Left ventricle myocardium superior (tissue), 1 donor: ENCODE measurements at places on chromosomes 7 and 10. TPM values are rescaled to one million over a fixed set of nuclear protein-coding genes. Genes with fewer than 3 reads are reported as not detected.

PKD2L1 gene
- not detected for total RNA-seq

FAM237B gene
- total RNA-seq: not detected

TSPAN12 gene
- total RNA-seq: 69.0 TPM

GPR37 gene
- not detected for total RNA-seq

DPP6 gene
- total RNA-seq: not detected

UPK3B gene
- 2.2 TPM for total RNA-seq

MINDY4 gene
- 4.9 TPM for total RNA-seq

GHRHR gene
- not detected for total RNA-seq

JAZF1 gene
- 23.2 TPM for total RNA-seq

C10orf143 gene
- total RNA-seq: 1.3 TPM

CCZ1B gene
- total RNA-seq: 23.8 TPM

ADRB1 gene
- total RNA-seq: 77.8 TPM

ANXA8L1 gene
- total RNA-seq: 1.2 TPM

LRRC18 gene
- total RNA-seq: not detected

SFTPA2 gene
- total RNA-seq: 0.35 TPM

- DNase-seq: no peak
Measured at GRCh38 chr7:122764902-122765301, 62.2 kb upstream of the RNF148 start.

GRCh38 chr10:71814922-71815411, 36.1 kb downstream of the PSAP start:
- no peak for DNase-seq

DNA sequence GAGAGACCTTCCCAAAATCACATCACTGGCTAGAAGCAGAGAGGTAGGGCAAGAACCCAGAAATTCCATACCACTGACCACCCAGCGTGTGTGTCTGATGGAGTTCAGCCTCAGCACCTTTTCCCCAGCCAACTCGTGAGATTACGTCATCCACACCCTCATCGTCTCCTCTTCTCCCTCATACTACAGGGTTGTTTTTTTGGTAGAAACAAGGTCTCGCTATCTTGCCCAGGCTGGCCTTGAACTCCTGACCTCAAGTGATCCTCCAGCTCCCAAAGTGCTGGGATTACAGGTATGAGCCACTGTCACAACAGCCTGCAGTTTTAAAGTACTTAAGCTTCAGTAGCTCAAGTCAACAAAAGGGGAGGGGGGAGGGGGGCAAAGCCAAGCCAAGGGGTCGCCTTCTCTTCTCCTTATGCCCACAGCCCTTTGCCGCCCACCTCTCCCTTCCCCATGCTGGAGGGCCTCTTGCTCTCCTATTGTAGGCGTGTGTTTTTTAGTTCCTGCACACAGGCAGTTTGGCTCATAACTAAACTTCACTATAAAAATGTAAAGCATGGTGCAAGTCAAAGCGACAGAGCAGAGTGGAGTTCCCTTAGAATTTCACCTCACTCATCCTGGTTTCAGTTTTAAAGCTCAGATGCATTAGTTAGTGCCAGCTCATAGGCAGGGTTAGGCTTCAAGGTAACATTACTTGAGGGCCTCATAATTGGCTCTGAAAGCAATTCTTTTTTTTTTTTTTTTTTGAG, 5.2 kb upstream of the PRDX3 start:
- DNase-seq: no peak

DNA sequence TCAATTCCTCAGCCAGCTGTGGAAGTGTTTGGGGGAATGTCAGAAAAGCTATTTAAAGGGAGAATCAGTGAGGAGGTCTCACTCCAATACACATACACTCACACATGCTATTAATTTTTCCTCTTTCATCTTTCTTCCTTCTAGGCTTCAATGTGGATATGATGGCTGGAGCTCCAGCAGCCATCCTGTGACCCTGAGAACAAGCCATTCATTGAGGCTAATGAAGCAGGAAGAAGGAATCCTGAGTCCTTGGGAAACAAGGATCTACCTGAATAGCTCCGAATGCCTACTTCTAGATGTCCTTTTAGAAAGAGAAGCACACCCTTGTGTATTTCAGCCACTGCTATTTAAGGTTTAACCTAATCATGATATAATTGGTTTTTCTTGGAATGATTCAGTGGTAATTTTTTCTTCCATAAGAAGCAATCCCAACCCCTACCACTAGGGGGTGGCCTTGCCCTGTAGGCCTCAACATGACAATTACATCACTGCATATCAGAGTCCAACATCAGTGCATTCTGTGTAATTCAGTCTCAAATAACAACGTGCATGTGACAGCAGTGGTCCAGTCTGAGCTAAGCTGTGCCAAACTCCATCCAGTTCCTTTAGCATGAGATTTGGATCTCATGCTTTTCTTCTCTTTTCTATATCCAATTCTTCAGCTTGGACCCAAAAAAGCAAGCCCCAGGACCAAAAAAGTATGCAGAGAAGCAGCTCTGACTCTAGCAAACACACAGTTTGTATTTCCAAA, 85.3 kb upstream of the ANKRD1 start:
- peak; percentile 35 for DNase-seq

DNA sequence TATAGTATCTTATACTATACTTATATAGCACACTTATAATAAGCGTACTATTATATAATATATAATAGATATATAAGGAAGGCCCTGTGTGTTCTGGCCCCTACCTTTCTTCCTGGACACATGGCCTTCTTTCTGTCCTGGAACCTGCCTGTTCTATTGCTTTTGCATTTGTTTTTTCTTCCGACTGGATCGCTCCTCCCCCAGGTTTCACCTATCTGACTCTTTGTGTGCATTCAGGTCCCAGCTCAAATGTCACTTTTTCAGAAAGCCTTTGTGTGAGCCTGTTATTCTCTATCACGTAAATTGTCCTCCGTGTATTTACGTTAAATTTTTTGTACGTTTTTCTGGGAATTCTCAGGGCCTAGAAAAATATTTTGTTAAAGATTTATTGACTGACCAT, 2.9 kb upstream of the TRIM8 start:
- DNase-seq: no peak

GRCh38 chr7:106561151-106561550, 99.8 kb downstream of the CCDC71L start:
- no peak for DNase-seq

DNA sequence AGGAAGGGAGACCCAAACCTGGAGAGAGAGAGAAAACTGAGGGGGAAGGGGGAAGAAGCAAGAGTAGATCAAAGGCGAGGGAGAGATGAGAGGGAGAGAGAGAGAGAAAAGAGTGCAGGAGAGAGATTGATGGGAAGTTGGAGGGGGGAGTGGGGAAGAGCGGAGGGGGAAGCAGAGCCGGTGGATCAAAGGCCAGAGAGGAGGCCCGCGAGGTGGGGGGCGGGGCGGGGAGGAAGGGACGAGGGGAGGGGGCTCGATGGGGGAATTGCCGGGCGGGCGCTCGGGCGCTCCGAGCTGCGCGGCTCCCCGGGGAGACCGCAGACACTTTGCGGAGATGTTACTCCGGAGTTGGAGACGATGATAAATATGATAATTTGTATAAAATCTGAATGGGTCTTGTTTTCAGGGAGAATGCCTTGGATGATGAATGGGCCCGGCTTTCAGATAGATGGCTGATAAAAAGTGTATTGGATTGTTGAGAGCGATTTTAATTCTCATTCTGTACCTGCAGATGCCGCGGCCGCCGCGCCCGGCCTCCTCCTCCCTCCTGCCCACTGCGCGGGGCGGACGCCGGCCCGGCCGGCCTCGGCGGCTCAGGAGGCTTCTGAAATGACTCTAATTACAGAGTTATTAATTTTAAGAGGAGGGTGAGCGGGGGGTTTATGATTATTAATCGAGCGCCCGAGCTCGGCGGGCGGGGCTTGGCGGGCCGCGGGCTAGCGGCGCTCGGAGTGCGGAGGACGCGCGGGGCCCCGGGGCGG, 21.4 kb upstream of the PAX2 start:
- DNase-seq: no peak

DNA sequence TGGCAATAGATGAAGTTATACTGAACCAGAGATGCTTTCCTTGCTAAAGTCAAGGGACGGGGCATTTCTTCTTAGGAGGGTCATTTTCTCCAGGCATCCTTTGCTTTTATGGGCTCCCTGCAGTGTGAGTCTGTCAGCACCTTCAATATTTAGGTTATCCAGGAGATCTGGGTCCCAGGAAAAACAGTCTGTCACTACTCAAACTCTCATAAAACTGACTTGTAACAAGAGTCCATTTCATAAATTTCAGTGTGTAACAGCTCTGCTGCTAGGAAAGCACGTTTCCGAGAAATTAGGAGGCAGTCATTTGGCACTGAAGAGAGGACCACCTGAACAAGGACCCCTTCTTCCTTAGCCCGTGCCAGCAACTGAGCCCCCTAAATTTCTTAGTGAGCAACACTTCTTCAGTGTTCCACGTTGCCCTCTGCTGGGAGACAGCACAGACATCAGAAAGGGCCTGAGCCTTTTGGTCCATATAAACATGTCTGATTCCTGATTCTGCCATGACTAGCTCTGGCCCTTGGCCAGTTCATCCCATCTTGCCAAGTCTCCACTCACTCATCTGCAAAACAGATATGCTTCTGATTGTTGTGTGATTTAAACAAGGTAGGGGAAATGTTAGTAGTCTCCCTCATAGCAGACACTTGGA, 7.2 kb downstream of the GCC1 start:
- no peak for DNase-seq

- no peak for DNase-seq
Measured at GRCh38 chr10:55283031-55283430, 482.0 kb upstream of the PCDH15 start.

- no peak for DNase-seq
Measured at GRCh38 chr7:53984776-53985175, 557.4 kb upstream of the VSTM2A start.

GRCh38 chr10:83607959-83608745, 531.2 kb upstream of the GHITM start:
- no peak for DNase-seq

DNA sequence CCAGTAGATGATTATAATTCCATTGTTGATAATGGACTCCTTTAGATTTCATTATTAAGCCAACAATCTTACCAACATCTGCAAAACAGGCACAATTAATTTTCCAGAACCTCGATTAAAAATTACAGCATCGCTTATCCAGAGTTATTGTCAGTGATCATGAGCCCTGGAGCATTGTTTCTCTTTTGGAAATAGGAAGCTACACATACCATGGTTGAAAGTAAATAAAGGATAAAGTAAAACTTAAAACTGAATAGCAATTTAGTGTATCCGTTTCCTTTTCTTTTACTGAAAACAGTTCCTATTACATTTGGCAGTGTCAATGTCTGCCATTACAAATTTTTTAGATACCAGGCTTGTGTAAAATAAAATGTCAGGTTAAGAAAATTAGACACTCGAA, 9.9 kb upstream of the HOXA2 start:
- DNase-seq: no peak

- no peak for DNase-seq
Measured at GRCh38 chr10:17406036-17406834, 48.2 kb downstream of the ST8SIA6 start.

DNA sequence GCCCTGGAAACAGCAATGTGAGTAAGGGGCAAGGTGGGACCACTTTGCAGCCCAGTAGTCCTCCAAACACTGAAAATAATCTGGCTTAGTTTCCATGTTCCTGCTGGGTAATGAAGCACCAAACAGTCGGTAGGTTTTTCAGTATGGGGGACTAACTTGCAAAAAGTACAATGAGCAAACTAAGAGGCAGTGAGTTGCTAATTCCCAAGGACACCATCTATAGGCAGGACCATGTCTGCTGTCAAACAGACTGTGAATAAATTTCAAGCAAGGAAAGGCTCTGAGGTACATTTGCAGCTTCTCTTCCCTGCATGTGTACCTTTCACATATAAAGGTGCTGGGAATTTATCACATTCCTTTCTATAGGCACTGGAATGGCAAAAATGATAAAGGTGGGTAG, 327.7 kb downstream of the GPR158 start:
- DNase-seq: no peak

DNA sequence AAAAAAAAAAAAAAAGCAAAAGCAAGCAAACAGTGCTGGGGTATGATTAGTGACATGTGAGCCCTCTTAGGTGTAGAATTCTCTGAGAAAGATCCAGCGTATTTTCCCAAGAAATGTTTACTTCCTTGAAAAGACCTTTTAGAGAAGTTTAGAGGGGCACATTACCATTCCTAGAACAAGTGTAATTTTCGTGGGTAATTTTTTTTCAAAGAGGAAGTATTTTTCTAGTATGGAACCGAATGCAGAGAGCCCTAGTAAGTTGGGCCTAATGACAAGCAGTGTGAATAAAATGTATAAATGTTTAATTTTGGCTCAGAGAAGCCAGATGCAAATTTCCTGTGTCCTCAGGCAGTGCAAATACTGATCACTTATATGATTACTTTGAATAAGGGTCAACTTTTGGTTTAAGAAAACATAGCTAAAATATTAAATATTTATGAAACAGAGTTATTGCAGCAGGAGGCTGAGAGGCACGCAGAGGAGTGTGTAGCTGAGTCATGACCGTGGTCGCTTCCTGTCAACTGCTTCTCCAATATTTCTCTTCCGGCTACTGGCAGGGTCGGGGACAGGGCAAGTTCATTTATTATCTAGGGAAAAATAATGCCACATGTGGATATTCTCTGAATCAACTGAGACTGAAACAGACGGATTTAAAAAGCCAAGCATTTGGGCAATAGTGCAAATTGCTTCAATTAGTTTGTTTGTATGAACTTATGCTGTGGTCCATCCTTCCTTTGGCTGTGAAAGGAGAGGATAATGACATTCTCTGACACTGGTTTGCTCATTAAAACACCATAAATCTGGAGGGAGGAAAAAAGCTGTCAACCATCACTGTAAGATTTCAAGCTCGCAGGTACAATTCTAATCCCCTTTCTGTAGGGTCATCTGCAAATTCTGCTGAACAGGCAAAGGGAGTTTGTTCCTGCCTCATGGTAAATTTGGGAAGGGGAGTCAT, 495.2 kb downstream of the GLRX3 start:
- no peak for DNase-seq

- no peak for DNase-seq
Measured at GRCh38 chr7:50262446-50262845, 42.1 kb upstream of the IKZF1 start.

GRCh38 chr7:1501487-1502270, 2.5 kb downstream of the INTS1 start:
- no peak for DNase-seq

DNA sequence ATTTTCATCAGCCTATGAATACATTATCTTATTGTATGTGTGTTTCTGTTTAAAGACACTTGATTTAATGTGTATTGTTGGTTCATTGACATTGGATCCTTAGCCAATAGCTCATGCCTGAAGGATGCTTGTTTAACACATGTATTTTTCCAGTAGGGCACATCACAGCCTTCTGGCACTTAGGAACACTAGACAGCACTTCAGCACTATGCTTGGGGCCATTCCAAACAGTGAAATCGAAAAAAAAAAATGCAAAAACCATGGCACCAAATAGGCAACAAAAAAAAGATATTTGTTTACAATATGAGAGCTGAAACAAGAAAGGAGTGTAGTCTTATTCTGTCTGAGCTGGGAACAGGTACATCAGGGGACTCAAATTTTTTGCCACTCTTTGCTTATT, 262.8 kb downstream of the SLC25A13 start:
- no peak for DNase-seq

GRCh38 chr10:126502441-126502840, 114.2 kb upstream of the ADAM12 start:
- DNase-seq: no peak

DNA sequence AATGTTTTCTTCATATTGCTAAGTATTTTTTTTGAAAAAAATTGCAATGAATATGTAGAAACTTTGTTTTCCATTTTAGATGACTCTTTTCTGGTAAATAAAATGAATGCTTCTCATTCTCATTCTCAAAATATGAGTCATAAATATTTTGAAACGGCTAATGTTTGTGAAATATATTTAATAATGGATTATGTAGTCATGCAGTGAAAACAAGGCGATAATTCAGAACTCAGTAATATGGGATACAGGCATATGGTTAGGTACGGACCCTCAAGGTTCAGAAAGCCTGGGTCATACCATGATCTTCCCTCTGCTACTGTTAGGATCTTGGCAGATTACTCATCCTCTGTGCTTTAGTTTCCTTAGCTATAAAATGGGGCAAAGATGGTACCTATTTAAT, 46.2 kb upstream of the SLC39A12 start:
- no peak for DNase-seq
